ENCODE measurements at places on chromosomes 2 and 18.

GRCh38 chr18:22988208-22988607 lies 55.1 kb downstream of the RBBP8 start:
- DNase-seq: no peak

- DNase-seq: no peak
Observed at GRCh38 chr2:219001577-219002394, 8.6 kb upstream of the CRYBA2 start.

- no peak for DNase-seq
Observed at GRCh38 chr2:51846796-51847195, 814.9 kb upstream of the NRXN1 start.

- no peak for DNase-seq
Observed at GRCh38 chr2:148602885-148603561, 41.5 kb upstream of the EPC2 start.

GRCh38 chr2:77566131-77566530 lies 44.0 kb upstream of the LRRTM4 start:
- no peak for DNase-seq

DNA sequence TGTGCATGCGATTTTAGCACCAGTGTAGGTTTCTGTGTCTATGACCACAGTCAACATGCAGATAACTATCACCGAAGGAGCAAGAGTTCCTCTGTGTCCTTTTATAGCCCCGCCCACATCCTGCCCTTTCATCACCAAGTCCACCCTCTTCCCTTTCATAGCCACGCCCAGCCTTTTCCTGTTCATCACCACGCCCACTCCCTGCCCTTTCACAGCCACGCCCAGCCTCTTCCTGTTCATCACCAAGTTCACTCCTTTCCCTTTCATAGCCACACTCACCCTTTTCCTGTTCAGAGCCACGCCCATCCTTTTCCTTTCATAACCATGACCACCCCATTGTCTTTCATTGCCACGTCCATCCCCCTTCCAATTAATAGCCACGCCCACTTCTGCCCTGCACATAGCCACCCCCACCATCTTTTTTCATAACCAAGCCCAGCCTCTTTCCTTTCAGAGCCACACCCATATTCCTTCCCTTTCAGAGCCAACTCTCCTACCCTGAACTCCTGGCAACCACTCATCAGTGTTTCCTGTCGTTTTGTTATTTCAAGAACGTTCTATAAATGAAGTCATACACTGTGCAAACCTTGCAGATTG lies 273.9 kb downstream of the MYT1L start:
- no peak for DNase-seq

DNA sequence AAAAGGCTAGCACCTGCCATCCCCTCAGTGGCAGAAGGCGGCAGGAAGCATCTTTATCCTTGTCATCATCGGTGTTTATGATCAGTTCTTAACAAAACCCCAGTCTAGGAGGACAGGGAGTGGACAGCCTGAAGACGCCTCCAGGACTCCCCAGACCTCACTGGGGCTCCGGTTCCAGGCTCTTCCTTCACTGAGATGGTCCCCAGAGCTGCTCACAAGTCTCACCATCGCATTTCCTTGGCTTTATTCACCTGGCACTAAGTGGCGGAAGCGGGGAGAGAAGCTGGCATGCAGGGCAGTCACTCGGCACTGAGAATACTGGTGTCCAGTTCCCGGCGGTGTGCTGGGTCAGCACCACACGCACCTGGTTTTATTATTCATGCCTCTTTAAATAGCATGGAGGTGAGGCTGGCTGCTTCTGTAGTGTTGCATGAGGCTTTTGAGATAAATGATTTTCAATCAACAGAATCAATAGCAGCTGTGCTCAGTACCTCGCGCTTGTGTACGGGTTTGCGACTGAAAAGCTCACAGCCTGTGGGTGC lies 68.7 kb downstream of the CABLES1 start:
- no peak for DNase-seq

Measured in frontal cortex (tissue), 4 donors.